ENCODE measurements at places on chromosomes 16 and 17.

DNA sequence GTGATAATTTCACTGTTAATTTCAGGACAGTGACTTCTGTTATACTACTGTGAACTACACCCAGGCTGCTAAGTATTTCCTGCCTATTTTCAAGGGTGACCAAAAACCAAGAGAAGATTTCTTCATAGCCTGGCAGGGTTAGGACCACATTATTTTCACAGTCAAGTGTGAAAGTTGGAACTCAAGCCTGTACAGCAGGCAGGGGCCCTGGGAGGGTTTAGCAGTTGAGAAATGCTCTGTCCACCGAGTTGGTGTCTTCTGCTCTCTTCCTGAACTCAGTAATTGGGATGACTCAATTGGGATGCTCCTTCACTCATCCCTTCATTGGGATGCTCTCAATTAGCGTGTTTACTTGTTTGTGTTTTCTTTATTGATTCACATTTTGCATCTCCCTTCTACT is 347.3 kb upstream of the CDH11 start:
- DNase-seq, result no peak

DNA sequence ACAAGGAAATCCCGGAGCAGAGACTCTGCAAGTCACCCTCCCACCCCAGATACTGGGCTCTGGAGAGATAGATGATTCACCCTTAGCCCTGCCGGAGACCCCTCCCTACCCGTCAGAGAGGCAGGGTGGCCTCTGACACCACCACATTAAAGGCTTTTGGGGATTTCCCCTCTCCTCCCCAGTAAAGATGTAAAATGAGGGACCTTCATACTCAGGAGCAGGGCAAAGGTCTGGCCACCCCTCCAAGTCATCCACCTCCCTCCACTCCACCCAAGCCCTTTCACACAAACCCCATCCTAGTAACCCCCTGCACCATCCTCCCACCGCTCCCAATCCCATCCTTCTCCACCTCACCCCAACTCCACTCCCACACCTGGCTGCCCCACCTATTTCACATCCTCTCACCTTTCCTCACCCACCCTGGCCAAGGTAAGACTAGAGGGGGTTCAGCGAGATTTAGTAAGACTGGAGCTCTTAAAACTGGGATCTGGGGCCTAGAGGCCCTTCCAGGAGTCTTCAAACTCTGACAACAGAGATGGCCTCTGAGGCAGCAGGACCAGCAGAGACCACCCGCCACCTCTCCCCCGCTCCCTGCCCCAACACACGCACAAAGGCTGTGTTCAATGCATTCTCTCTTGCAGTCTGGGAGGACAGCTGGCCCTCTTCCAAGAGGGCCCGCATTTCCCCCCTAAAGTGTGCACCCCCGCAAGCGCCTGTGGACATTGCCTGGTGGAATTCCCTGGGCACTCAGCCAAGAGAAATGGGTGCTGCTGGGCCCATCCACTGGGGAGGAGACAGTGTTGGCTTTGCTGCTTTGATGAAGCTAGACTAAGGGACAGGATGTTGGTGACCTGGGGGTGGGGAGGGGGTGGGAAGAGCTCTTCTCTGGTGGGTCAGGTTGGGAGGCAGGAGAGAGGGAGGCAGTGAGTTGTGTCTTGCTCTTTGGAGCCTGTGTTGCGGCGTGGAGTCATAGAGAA is 1.1 kb downstream of the ABAT start:
- peak; percentile 16 for DNase-seq

GRCh38 chr16:6165330-6165979 is 1067.9 kb upstream of the EEF2KMT start:
- DNase-seq, result no peak

GRCh38 chr17:33615861-33616260 is 322.8 kb upstream of the ASIC2 start:
- DNase-seq, result no peak

GRCh38 chr16:1181404-1182315 is 28.8 kb downstream of the CACNA1H start:
- no peak for DNase-seq

- no peak for DNase-seq
Measured at GRCh38 chr17:43411369-43411677, 12.5 kb downstream of the ARL4D start.

- no peak for DNase-seq
Measured at GRCh38 chr16:77961814-77962213, 60.5 kb upstream of the CLEC3A start.

- no peak for DNase-seq
Measured at GRCh38 chr17:39724731-39725130, 5.6 kb downstream of the MIEN1 start.
